ENCODE measurements at places on chromosomes 3 and 15.

GRCh38 chr15:50082066-50082465, 37.0 kb downstream of the ATP8B4 start:
- no peak for DNase-seq

DNA sequence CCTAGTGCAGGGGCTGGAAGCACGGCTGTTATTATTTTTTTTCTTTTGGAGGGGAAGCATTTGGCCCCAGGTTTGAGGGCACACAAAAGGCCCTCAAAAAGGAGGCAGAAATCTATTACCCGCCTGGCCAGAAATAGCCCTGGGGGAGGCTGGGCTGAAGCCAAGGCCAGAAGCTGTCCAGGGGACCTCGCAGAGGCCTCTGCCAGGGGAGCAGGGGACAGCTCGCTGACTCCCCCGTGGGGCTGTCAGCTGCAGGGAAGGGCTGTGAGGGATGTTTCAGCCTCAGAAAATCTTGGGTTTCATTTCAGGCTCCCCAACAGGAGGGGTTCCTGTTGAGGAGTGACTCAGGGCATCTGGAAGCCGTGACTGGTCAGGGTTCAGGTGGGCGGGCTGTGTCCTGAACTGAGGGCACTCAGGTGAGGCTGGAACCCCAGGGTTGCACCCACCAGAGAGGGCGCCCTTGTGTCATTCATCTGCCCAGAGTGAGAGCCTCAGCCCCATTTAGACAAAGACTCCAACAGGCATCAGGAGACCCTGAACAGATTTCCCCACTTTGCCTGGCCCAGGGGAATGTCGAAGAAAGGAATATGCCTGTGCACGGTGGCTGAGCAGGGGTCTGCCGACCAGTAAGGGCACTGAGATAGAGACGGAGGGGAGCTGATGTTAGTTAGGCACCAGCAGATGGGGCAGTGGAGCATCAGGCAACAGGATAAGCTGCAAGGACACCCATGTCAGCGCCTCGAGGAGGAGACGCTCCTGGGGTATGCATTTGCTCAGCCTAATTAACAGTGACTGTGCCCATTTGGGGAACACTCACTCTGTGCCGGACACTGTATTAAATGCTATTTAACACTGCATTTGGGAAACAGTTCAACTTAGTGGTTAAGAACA, 43.5 kb upstream of the SLC6A11 start:
- DNase-seq, result no peak

DNA sequence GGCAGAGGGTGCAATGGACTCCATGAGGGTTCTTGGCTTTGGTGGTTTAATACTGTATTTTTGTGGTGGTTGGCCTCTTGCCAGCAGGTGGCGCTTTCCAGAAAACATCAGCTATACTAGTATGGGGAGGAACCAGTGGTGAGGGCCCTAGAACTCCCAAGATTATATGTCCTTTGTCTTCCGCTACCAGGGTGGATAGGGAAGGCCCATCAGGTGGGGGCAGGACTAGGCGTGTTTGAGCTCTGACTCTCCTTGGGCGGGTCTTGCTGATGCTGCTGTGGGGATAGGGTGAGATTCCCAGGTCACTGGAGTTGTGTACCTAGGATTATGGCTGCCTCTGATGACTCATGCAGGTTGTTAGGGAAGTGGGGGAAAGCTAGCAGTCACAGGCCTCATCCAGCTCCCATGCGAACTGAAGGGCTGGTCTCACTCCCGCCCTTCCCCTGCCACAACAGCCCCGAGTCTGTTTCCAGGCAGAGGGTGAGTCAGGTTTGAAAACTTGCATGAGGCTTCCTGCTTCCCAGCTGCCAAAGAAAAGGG, 357.7 kb downstream of the OTOL1 start:
- DNase-seq, result no peak

DNA sequence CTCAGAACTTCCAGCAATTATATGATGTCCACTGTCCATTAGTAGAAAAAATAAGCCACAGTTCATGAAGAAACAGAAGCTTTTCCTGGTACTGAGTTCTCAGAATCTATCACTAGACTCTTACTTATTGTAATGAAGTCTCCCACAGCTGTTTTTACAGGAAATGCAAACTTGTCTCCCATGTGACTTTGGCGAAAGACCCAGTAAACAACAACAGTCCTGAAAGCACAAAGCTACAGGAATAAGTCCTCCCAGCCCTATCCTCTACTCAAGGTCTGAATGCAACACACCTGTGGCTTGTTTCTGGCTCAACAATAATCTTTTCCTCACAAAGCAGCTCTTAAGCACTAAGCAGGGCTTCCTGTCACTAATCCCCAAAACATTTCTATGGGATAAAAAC, 55.9 kb downstream of the EOMES start:
- no peak for DNase-seq

GRCh38 chr3:174208161-174208560, 651.0 kb upstream of the NAALADL2 start:
- no peak for DNase-seq

GRCh38 chr3:67976663-67977062, 322.3 kb upstream of the SUCLG2 start:
- DNase-seq, result no peak

DNA sequence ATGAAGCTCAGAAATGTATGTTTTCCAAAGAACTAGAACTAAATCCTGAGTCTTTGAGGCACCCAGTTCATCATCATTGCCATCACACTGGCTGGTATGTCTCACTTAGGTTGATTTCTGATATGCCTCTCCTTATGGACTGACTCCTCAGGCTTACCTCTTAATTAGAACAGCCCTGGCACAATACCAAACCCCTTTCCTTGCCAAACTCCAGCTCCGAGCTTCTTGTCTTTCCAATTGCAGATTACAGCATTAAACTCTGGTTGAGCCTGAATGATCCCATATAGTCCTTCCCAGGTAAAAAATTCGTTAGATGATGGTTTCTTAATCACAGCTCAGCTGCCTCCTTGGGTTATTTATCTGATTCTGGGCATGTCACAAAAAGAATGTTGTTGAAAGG, 66.3 kb downstream of the RTP4 start:
- no peak for DNase-seq

DNA sequence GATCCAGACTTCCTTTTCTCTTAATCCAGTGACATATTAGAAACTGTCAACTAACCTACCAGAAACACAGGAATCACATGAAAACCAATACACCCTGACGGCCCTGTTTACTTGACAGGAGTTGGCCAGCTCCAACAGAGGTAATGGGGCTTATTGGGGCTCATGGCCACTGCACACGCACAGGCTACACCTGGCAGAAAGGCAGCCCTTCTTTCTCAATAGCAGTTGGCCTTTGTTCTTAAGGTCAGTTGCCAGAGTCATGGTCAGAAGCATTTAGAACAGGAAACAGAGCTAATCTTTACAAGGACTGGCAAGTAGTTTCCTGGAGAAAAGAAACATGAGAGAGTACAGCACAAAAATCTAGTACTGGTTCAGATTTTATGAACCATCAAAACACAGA, 181.8 kb downstream of the MAGI1 start:
- no peak for DNase-seq

DNA sequence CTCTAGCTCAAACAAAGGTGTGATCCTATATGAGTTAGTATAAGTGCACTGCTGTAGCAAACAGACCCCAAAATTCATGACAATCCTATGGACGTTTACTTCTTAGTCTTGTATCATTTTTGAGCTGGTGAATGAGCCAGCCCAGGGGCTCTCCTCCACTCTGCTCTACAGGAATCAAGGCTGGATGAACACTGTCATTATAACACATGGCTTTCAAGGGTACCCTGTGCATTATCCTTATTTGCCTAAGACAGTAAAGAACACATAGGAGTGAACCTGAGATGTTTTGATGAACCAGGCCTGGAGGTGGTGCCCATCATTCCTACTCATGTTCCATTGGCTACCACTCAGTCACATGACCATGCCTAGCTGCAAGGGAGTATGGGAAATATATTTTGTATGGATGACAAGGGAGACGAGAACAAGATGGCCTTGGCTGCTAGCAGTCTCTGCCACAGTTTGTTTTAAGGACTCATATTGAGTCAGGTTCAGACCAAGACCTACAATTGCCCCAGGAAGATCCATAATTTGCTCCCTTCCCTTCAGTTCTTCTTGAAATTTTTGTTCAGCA, 107.4 kb upstream of the HES1 start:
- no peak for DNase-seq

GRCh38 chr3:7038394-7038793, 177.5 kb downstream of the GRM7 start:
- no peak for DNase-seq

- DNase-seq, result no peak
These were observed 115.6 kb upstream of the CADPS start for GRCh38 chr3:62990704-62991413.

GRCh38 chr3:114427285-114428043, 133.6 kb downstream of the TIGIT start:
- no peak for DNase-seq

DNA sequence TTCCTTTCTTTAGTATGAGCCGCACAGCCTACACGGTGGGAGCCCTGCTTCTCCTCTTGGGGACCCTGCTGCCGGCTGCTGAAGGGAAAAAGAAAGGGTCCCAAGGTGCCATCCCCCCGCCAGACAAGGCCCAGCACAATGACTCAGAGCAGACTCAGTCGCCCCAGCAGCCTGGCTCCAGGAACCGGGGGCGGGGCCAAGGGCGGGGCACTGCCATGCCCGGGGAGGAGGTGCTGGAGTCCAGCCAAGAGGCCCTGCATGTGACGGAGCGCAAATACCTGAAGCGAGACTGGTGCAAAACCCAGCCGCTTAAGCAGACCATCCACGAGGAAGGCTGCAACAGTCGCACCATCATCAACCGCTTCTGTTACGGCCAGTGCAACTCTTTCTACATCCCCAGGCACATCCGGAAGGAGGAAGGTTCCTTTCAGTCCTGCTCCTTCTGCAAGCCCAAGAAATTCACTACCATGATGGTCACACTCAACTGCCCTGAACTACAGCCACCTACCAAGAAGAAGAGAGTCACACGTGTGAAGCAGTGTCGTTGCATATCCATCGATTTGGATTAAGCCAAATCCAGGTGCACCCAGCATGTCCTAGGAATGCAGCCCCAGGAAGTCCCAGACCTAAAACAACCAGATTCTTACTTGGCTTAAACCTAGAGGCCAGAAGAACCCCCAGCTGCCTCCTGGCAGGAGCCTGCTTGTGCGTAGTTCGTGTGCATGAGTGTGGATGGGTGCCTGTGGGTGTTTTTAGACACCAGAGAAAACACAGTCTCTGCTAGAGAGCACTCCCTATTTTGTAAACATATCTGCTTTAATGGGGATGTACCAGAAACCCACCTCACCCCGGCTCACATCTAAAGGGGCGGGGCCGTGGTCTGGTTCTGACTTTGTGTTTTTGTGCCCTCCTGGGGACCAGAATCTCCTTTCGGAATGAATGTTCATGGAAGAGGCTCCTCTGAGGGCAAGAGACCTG, 13.2 kb downstream of the GREM1 start:
- DNase-seq, result no peak

DNA sequence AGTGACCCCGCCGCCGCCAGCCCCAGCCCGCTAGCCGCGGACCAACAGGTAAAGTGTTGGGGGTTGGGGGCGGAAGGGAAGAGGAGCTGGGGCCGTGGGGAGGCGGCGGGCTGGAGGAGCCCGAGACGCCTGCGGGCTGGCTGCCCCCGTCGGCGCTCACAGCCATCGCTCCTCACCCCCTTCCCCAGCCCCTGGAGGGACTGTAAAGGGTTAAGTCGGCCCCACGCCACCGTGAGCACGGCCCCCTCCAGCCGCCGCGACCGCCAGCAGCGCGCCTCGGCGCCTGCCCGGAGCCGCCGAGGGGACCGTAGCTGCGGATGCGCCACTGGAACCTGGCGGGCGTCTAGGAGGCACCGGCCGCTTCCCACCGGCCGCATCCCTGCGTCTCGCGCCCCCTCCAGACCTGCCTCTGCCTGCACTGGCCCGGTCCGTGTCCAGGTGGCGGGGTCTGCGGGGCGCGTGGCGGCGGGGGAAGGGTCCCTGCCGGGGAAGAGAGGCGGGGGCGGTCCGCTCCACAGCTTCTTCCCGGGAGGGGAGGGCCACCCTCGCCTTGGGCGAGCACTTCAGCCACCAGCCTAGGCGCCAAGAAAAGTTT, 522 bp downstream of the MED12L start:
- peak; percentile 3 for DNase-seq

DNA sequence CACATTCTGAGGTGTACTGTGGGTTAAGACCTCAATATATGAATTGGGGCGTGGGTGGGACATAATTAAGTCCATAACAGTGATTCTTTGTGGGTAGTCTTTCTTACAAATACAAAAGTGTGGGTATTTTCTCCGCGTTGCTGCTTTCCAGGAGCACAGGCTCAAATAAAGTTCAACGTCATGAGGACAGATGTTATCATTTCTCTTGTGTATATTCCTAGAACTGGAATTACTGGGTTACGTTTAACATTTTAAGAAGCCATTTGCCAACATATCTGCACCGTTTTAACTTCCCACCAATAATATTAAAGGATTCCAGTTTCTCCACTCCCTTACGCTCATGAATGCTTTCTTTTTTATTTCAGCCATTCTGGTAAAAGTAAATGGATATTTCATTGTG, 39.6 kb downstream of the ZNF860 start:
- no peak for DNase-seq

GRCh38 chr3:30130391-30130790, 476.0 kb upstream of the TGFBR2 start:
- no peak for DNase-seq

DNA sequence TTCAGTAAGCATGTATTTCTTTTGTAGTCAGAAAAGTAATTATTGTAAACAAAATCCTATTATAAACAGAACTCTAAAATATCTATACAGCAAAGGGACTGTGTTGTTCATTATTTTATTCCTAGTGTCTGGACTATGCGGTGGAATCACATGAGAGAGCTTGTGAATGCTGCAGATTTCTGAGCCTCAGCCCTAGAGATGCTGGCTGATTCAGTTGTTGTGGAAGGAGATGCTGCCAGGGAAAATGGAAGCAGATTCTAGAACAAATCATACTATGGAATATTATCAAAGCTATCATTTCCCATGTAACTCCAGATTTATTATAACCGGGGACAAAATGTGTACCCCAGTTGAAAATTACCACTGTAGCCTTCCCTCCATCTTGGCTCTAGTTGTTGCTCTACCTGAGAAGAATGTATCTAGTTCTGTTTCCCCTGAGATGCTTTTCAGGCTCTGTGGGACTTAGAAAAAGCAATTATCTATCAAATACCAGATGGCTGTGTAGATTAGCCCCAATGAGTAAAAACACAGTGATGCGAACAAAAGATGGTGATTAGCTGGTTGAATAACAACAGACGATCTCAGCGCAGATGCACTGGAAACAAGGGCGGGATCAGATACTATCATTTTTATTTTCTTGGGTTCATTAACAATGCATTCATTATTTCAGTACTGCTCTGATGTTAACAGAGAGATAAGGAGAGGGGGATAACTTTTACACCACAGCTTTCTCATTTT, 131.3 kb downstream of the TMEM108 start:
- DNase-seq, result no peak

- DNase-seq, result no peak
These were observed 242.4 kb downstream of the KCNMB2 start for GRCh38 chr3:178778589-178778988.

- peak; percentile 83 for DNase-seq
These were observed at the start of gene ALG3 for GRCh38 chr3:184248454-184249411. Gene ALG3, minus strand, starts transcription at chr3:184248962. Its CDS starts 22 bp downstream, at chr3:184248940.
